Sigmoid colon (tissue), 7 donors: ENCODE measurements at places on chromosomes 5 and 9. TPM values are rescaled to one million over a fixed set of nuclear protein-coding genes. Genes with fewer than 3 reads are reported as not detected.

GRCh38 chr5:33978306-33978705 is 6.2 kb downstream of the SLC45A2 start:
- no peak for DNase-seq

GRCh38 chr9:27861887-27862286 is 288.6 kb upstream of the C9orf72 start:
- no peak for DNase-seq

GRCh38 chr9:134500931-134501760 is 140.5 kb upstream of the COL5A1 start:
- DNase-seq, result peak; percentile 58

DNA sequence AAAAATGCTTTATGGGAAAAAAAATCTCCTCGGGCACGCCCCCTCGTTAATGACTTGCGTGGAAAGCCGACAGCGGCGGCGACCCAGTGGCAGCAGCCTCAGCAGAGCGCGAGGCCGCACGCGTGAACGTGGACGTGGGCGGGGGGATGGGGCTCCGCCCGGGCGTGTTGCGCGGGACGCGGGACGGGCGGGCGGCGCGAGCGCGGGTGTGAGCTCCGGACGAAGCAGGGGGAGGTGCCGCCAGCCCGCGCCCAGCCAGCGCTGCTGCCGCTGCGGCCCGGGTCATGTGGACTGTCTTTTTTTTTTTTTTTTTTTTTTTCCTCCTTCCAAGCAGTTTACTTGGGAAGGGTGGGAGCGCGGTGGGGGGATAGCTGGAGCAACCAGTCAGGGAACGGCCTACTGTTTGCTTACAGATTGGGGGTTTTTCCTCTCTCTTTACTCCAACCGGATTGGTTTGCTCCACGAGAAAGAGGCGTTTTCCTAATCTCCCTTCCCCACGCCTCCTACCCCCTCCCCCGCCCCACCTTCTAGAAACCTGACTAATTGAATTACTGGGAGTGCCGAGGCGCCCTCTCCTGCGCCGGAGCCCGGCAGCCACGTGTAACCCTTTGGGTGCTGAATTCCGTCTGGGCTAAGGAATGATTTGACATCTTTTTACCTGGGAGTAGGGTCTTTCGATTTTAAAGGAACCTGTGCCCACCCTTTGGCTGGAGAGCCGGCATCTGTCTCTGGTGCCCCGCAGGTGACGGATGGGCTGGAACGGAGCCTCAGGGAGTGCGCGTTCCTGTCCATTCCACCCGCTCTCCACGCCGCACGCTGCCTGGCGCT is 1.7 kb upstream of the EFNA5 start:
- peak; percentile 93 for DNase-seq

MAMDC4 gene
- total RNA-seq, result 0.71 TPM

OLFM1 gene
- 16.8 TPM for total RNA-seq

CDH18 gene
- total RNA-seq, result not detected

NTNG2 gene
- total RNA-seq, result 0.36 TPM
